ENCODE measurements at places on chromosomes 5 and 9.

DNA sequence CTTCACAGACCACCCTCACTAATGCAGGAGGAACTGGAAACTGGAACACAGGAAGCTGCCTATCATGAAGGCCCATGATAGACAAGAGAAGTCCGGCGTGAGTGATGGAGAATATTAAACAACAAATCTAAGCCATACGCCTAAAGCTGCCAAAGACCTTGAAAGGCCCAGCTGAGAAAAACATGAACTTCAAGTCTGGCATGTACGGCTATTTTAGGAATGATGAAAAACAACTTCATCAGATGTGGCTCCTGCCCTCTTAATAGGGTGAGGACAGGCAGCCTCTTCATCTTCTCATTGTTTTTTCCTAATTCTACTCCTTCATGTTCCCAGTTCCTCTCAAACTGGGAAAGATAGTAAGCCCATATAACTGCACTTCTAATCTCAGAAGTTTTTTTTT, 20.3 kb downstream of the FBP1 start:
- no peak for DNase-seq

DNA sequence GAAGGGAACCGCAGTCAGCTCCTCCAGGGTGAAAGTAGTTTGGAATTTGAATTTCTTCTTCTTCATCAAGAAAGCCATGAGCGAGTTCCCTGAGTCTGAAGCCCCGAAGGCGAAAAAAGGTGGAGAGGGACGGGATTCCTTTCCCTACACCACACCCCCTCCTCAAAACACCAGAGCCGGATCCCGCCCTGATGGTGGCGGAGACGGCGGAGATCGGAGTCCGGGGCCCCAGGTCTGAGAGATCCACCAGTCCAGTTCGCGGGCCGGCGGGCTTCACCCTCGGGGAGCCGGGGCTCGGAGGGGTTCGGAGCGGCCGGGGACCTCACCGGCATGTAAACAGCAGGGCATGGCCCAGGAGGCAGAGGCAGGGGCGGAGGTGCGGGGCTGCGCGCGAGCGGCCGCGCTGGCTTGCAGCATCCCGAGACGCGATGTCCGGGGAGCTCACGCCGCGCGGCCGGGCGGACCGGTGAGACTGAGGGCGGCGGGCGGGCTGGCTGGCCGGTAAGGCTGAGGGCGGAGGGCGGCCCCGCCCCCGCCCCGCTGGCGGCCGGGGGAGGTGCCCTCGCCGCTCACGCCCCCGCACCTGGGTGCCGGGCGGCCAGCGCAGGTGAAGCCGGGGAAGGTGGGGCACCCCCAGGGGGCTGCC, 606 bp downstream of the EEIG1 start:
- no peak for DNase-seq

- DNase-seq, result no peak
Observed at GRCh38 chr9:128215491-128216409, 12.6 kb downstream of the DNM1 start.

DNA sequence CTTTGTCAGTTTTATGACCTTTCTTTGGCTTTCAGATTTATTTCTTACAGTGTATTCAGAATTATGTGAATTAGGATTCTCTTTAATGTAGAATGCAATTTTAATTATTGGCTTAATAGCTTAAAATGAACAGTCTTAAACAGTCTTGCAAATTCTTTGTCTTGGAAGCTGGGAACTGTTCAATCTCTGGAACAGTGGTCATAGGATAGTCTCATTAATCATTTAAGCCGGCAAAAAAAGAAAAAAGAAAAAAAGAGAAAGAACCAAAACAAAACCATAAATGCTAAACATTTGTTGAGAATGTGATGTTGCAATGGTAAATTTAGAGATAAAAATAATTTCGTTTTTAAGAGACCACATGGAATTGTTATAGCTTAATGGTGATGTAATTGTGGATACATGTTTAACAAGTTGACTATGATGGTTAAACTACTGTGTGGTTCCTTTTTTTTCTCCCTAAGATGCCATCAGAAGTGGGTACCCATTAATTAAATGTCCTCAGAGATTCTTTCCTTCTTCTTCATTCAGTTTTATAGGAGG, 61.6 kb downstream of the NNT start:
- DNase-seq, result no peak

- DNase-seq, result no peak
Observed at GRCh38 chr9:20898885-20899554, 132.4 kb downstream of the HACD4 start.

- DNase-seq, result no peak
Observed at GRCh38 chr5:172952034-172952511, 7.2 kb upstream of the RPL26L1 start.

- DNase-seq, result no peak
Observed at GRCh38 chr9:88538311-88539085, 3.5 kb downstream of the NXNL2 start.

DNA sequence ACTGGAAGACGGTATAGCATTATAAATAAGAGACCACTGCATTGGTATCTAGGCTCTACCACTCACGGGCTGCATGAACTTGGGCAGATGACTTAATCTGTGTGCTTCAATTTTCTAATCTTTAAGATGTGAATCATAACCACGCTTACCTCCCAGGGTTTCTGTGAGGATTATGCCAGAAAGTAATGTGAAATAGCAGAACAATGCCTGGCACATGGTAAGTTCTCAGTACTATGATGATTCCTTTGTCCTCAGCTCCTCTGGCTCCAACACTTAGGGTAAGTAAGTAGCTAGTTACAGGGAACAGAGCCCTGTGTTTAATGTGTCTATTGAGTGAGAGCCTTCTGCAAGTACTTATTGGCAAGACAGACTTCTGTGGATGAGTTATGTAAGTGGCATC, 31.1 kb downstream of the POU4F3 start:
- DNase-seq, result no peak

- DNase-seq, result no peak
Observed at GRCh38 chr9:80382211-80382891, 810.6 kb downstream of the TLE4 start.

DNA sequence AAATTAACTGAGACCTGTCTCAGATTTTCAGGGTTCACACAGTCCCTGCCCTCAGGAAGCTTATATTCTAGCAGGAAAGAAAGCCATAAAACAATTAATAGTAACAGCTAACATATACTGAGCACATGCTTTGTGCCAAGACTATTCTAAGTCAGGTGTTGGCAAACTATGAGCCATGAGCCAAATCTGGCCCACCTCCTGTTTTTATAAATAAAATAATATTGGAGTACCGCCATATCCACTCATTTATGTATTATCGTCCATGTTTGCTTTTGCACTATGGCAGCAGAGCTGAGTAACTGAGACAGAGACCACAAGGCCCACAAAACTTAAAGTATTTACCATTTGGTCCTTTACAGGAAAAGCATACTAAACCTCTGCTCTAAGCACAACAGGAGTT, 83.3 kb upstream of the TRIO start:
- DNase-seq, result no peak

GRCh38 chr5:21784487-21784886, 1068.7 kb downstream of the CDH12 start:
- no peak for DNase-seq

DNA sequence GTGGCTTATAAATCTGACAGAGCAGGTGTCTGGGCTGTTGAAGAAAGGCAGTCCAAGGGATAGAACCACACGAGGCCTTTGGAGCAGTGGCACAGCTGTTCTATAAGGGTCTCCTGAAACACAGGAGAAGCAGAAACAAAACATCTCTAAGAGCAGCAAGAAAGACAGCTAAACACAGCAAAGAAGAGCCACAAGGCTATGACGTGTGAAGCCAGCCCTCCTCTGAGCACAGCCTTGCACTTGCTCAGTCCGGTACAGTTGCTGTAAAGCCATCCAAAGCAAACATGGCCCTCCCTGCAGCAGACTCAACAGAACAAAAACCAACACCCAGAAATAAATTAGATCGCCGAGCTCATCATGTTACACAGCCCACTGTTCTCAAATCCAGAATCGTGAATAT, 2.6 kb upstream of the GZMK start:
- DNase-seq, result no peak

Measured in GOT3 (cell line).